Muscle of leg (tissue), 16 donors: ENCODE measurements at places on chromosomes 11 and 22. TPM values are rescaled to one million over a fixed set of nuclear protein-coding genes. Genes with fewer than 3 reads are reported as not detected.

DNA sequence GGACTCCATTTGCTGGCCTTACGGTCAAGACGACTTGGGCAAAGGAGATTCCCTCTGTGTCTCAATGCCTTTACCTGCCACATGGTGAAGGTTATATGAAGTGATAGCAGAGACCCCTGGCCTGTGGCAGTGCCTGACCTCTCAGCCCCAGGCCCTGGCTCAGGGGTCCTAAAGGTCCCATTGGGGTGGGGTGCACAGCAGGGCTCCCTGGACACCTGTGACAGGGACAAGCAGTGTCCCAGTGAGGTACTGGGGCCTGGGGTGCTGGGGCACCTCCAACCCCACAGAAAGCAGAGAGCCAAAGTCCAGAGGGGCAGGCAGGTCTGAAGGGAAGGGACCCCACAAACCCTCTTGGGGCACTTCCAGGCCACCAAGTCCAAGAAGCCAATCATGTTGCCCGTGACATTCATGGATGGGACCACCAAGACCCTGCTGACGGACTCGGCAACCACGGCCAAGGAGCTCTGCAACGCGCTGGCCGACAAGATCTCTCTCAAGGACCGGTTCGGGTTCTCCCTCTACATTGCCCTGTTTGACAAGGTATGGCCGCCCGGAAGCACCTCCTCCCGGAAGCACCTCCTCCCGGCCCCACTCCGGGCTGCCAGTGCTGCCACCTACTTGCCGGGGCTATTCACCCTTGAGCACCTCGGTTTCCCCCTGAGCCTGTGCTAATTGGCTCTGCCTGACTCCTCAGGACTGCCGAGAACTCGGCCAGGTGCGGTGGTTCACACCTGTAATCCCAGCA is 62.5 kb downstream of the MYO7A start:
- H3K4me3 ChIP-seq = no peak overlapping the region
- no peak overlapping the region for H3K27ac ChIP-seq
- peaks cover 2% of the 10 kb centered on the region for H3K27me3 ChIP-seq
- DNase-seq = no peak
- H3K36me3 ChIP-seq = no peaks in the 10 kb centered on the region

GRCh38 chr11:21160140-21160539 is 490.8 kb downstream of the NELL1 start:
- no peak for DNase-seq
- no peak overlapping the region for H3K27ac ChIP-seq
- H3K4me3 ChIP-seq = no peak overlapping the region
- H3K27me3 ChIP-seq = no peaks in the 10 kb centered on the region

DNA sequence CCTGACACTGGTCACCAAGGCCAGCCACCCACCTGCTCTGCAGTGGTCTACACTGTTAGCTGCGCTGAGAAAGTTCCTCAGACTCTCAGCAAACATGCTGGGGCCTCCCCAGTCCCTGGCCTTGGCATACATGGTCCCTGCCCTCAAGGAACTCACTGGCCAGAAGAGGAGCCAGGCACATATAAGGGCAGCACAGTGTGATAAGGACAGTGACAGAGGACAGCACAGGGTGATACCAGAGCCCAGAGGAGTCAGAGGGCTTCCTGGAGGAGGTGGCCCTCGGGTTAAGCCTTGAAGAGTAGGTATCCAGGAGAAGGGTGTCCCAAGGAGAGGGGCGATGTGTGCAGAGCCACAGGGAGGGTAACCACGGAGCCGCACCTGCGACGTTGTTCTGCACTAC is 624 bp downstream of the ART1 start:
- no peaks in the 10 kb centered on the region for H3K36me3 ChIP-seq

DNA sequence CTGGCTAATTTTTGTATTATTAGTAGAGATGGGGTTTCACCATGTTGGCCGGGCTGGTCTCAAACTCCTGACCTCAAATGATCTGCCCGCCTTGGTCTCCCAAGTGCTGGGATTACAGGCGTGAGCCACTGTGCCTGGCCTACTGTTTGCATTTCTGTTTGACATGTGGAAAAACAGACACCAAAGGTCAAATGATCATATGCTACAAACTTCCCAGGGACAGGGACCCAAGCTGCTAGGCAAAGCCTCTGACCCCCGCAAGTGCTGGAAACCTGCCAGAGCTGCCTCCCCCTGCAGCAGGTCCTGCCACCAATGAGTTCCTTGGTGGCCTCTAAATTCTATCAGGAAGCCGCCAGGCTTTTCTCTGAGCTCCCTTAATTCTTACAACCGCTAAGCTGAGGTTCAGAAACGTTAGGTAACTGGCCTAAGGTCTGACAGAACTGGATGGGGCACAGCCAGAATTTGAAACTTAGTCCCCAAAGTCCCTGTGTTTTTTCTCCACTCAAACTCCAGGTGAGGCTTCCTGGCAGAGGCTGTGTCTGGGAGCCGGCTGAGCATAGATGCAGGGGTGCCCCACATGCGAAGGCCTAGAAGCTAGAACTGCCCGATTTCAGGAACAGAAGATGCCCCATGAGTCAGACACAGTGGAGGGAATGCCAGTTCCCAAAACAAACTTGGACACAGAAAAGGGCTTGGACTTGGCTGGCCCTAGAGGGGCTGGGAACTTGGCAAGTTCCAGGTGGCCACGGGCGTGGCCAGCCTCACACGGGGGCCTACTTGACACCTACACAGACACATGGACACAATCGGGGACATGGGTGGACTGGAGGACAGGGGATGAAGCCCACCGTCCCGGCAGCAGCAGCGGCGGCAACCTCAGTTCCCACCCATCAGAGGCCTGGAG is 7.4 kb downstream of the CSNK1E start:
- DNase-seq = no peak
- peaks cover 57% of the 10 kb centered on the region for H3K36me3 ChIP-seq
- H3K27ac ChIP-seq = no peak overlapping the region
- no peak overlapping the region for H3K4me3 ChIP-seq

DNA sequence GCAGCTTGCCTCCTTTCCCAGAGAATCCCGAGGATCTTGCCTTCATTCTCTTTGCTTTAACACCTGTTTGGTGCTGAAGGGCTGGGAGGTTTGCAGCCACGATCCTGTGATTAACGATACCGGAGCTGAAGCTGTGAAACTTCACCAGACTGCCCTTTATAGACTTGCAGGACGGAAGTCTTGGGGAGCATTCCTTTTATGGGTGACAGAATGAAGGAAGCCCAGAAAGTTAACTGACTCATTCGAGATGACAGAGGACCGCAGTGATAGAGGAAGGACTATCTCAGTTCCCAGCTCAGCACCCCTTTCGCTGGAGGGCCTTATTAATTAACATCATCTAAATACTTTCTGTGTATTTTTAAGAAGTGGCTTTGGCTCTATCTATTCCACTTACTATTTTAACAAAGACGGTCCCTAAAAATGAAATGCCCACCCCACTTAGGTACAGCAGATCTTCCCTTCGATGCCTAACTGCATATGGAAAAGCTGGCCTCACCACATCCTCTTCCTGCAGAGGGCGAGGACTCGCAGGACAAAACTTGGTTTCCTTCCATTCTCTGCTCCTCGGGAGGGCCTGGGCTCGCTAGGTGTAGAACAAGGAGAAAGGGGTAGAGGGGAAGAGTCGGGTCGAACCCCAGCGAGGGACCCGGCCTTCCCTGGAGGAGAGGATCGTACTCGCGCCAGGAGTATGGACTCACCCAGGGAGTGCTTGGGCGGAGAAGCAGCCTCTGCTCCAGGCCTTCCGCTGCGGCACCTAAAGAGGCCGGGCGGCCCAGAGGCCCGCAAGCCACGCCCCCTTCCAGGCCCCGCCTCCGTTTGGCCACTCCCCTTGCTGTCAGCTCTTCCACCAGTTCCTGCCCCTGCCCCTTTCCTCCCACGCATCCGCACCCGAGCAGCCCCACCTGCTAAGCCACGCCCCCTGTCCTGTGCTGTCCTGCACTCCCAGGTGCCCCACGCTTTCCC is 30.7 kb upstream of the USP47 start:
- H3K27me3 ChIP-seq = no peaks in the 10 kb centered on the region
- no peak overlapping the region for H3K27ac ChIP-seq
- H3K4me3 ChIP-seq = no peak overlapping the region
- no peak for DNase-seq
- no peaks in the 10 kb centered on the region for H3K36me3 ChIP-seq

DNA sequence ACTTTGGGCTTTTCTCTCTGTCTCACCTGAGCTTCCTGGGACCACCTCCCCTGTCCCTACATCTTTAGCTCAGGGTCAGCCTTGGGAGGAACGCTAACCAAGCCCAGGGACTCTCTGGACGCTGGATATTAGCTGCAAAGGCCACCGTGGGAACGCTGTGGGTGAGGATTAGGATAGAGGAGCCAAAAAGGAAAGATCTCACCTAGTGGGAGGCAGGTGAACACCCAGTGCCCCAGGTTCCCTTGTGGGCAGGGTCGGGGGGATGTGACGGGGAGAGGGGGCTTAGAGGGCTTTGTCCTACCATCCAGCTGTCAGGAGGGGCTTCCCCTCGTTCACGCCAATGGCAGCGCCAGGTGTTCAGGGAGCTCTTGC is 50.2 kb downstream of the LINC01488 start:
- H3K4me3 ChIP-seq = no peak overlapping the region
- no peak overlapping the region for H3K27ac ChIP-seq
- H3K27me3 ChIP-seq = peaks cover 14% of the 10 kb centered on the region
- H3K4me1 ChIP-seq = peaks cover 6% of the 10 kb centered on the region
- H3K36me3 ChIP-seq = no peaks in the 10 kb centered on the region

DNA sequence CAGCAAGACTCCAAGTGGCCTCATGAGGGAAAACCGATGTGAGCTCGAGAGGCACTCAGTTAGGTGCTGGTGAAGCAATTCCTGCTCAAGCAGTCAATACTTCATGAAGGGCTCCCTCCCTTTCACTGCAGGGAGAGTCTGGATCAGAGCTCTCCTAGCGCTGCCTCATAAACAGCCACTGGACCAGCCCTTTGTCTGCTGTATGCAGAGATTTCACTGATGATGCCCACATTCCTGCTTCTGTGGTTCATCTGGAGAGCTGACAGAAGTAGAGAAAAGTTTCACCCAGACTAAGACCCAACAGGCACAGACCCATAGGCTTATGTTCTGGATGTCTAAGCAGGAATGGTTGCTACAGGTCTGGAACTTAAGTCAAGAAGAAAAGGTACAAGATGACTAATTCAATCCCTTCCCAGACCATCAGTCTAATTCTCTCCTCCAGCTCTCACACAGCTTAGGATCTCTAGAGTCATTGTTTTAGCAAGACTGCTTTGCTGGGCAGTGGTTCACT is 4.0 kb downstream of the UCP2 start:
- no peak overlapping the region for H3K27ac ChIP-seq
- H3K36me3 ChIP-seq = peaks cover 68% of the 10 kb centered on the region
- peaks cover 2% of the 10 kb centered on the region for H3K27me3 ChIP-seq
- H3K4me1 ChIP-seq = peaks cover 55% of the 10 kb centered on the region

GRCh38 chr11:1963864-1964263 is 16.7 kb downstream of the MRPL23 start:
- no peak overlapping the region for H3K27ac ChIP-seq
- no peaks in the 10 kb centered on the region for H3K36me3 ChIP-seq
- no peak overlapping the region for H3K4me3 ChIP-seq

DNA sequence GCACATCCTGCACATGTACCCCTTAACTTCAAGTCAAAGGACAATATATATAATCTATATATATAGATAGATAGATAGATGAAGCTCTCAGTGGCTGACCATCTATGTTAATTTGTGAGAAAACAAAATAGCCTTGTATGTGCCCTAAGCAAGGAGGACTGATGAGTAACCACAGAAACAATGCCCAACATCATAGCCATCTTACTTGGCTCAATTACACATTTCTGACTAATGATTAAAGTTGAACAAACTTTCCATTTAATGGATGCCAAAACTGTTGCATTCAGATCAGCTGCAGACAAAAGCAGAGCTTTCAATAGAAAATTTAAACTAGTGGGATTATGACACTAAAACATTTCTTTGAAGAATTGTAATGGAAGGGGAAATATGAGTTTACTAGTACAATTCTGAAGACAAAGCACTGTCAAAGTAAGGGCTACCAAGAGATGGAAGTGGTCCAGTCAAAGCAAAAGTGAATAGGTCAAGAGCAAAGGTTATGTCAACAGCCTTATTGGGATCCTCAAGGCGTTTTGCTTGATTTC is 1188.2 kb upstream of the RAG2 start:
- DNase-seq = no peak
- H3K4me3 ChIP-seq = no peak overlapping the region
- H3K27ac ChIP-seq = no peak overlapping the region
- no peaks in the 10 kb centered on the region for H3K4me1 ChIP-seq

DNA sequence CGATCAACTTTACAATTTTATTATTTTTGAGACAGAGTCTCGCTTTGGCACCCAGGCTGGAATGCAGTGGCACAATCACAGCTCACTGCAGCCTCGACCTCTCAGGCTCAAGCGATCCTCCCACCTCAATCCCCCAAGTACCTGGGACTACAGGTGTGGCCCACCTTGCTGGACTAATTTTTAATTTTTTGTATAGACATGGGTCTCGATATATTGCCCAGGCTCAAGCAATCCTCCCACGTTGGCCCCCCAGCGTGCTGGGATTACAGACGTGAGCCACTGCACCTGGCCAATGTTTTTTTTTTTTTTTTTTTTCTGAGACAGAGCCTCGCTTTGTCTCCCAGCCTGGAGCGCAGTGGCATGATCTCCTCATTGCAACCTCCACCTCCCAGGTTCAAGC is 2.0 kb upstream of the PPFIA1 start:
- peaks cover 15% of the 10 kb centered on the region for H3K4me1 ChIP-seq
- no peak overlapping the region for H3K4me3 ChIP-seq
- no peak overlapping the region for H3K27ac ChIP-seq
- peaks cover 7% of the 10 kb centered on the region for H3K36me3 ChIP-seq

GRCh38 chr11:112037527-112037926 is 12.3 kb downstream of the DLAT start:
- H3K27ac ChIP-seq = no peak overlapping the region
- no peaks in the 10 kb centered on the region for H3K4me1 ChIP-seq
- peaks cover 30% of the 10 kb centered on the region for H3K36me3 ChIP-seq
- H3K4me3 ChIP-seq = no peak overlapping the region
- DNase-seq = no peak

GRCh38 chr22:27433099-27433498 is 368.5 kb downstream of the MN1 start:
- H3K27me3 ChIP-seq = peaks cover 32% of the 10 kb centered on the region
- no peak overlapping the region for H3K4me3 ChIP-seq
- no peak for DNase-seq
- no peaks in the 10 kb centered on the region for H3K36me3 ChIP-seq
- peaks cover 27% of the 10 kb centered on the region for H3K4me1 ChIP-seq

DNA sequence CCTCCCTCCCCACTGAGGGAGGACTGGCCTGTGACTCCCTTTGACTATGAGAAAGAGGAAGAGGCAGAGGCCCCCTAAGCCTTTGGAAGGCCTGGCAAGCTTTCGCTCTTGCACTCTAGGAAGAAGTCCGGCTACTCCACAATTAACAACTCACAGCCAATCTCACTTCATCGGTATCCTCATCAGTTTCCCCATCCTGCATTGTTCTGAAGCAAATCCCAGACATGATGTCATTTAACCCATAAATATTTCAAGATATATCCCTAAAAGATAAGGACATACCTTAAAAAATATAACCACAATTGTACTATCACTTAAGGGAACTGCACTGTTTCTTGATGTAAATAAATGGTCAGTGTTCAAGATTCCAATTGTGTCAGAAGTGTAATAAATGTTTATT is 63.1 kb downstream of the CWC15 start:
- no peak overlapping the region for H3K27ac ChIP-seq
- no peaks in the 10 kb centered on the region for H3K27me3 ChIP-seq
- no peak overlapping the region for H3K4me3 ChIP-seq
- no peak for DNase-seq
- no peaks in the 10 kb centered on the region for H3K4me1 ChIP-seq

The CLTCL1 gene
- 22.2 TPM for total RNA-seq

The SLC22A12 gene
- total RNA-seq = not detected

The FBLN1 gene
- 104 TPM for total RNA-seq

The OR8A1 gene
- 0.22 TPM for total RNA-seq

The VSTM5 gene
- total RNA-seq = 0.31 TPM

The SEC14L6 gene
- total RNA-seq = 0.35 TPM

The TRMT2A gene
- 44.2 TPM for total RNA-seq

The MUC2 gene
- total RNA-seq = not detected

The DAGLA gene
- total RNA-seq = 2.0 TPM

The CHADL gene
- total RNA-seq = 4.7 TPM

The KRTAP5-8 gene
- not detected for total RNA-seq

The DEPDC7 gene
- 13.3 TPM for total RNA-seq
